Activated CD4-positive, alpha-beta T cell treated with anti-CD3 and anti-CD28 coated beads for 48 hours (primary cell): ENCODE measurements at places on chromosomes 1 and 21.
A peak's percentile ranks its signal among the peaks of the same experiment; 100 is the strongest.

- no peak for DNase-seq
Measured at GRCh38 chr1:194466706-194467105, 1280.3 kb upstream of the B3GALT2 start.

DNA sequence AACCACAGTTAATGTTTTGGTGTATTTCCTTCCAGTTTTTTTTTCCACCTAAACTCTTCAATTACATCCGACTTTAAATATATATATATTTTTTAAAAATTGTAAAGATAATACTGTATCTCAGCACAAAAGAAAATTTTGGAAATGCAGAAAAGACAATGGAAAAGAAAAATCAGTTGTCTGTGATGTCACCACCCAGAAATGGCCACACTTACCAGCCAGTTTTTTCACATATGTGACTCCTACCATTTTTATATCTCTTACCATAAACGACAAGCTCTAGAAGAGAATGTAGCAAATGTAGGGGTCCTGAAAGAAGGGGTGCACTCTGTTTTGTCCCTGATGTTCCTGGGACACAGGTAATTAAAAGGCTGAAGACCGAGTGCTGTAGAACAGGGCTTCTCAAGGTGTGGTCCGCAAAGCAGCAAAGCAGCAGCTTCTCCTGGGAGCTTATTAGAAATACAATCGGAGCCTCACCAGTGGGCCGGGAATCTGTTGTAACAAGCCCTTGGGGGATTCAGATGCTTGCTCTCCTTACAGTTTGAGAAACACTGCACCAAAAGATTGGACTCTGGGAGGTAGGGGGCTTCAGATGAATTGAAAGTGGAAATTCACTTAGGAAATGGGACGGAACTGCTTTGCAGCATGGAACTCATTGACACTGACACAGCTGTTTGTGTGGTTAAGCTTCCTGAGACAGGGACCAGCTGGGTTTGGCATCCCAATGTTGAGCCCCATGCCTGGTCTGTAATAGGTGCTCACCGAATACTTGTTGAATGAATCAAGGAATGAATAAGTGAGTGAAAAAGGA, 44.1 kb downstream of the ALPL start:
- no peak for DNase-seq

DNA sequence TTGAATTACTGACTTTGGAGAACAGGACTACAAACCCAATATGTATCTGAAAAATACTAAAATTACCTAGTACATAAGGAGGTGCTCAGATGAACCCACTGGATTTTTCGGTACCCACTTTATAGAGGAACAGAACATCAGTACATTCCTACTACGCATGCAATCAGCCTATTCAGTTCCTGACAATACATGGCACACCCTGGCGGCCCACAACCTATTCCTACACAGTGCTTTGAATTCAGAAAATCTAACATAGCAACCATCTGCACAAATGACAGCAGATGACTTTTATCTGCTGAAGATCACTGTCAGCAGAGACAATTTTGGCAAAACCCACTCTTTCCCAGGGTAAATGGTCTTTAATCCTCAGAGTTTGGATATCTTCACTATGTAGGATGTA, 257.1 kb upstream of the GREM2 start:
- no peak for DNase-seq

DNA sequence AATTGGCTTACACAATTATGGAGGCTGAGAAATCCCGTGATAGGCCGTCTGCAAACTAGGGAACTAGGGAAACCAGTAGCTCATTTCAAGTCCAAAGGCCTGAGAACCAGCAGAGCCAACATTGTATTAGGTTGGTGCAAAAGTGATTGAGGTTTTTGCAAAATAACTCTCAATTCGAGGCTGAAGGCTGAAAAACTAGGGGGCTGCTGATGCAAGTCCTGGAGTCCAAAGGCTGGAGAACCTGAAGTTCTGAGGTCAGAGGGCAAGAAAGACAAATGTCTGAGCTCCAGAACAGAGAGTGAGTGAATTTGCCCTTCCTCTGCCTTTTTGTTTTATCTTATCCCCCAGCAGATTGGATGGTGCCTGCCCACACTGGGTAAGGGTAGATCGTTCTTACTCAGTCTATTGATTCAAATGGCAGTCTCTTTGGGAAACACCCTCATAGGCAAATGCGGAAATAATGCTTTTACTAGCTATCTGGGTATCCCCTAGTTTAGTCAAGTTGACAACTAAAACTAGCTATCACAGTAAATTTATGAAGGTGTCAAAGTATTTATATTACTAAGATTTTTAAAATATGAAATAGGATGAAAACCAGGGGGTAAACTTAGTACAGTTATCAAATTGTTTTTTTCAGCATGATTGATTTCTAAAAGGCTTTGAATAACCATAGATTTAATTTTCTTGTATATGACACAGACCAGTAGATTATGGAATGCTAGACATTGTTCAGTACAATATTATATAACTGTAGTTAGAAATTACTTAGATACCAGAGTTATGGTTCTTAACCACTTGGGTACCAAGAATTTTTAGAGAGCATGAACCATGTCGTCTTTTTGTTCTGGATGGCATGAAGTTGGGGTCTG, 15.4 kb downstream of the RABGAP1L start:
- peak; percentile 26 for DNase-seq

- DNase-seq: no peak
Measured at GRCh38 chr1:119914071-119914470, 17.8 kb upstream of the ADAM30 start.

GRCh38 chr21:30935889-30936168, 54.4 kb upstream of the KRTAP11-1 start:
- DNase-seq: no peak

DNA sequence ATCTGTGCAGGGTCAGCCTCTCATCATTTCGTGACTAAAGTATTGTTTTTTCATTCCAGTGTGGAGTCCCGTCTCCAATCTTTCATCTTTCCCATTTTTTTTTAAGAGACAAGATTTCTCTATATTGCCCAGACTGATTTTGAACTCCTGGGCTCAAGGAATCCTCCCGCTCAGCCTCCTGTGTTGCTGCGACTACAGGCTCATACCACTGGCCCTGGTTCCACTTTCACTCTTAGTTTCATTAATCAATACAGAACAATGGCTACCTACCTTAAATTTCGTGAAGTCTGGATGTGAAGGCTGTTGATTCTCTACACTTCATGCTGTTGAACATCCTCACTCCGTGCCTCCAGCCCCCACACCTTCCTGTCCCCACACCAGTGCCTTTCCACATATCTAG, 97.7 kb upstream of the GREM2 start:
- no peak for DNase-seq

DNA sequence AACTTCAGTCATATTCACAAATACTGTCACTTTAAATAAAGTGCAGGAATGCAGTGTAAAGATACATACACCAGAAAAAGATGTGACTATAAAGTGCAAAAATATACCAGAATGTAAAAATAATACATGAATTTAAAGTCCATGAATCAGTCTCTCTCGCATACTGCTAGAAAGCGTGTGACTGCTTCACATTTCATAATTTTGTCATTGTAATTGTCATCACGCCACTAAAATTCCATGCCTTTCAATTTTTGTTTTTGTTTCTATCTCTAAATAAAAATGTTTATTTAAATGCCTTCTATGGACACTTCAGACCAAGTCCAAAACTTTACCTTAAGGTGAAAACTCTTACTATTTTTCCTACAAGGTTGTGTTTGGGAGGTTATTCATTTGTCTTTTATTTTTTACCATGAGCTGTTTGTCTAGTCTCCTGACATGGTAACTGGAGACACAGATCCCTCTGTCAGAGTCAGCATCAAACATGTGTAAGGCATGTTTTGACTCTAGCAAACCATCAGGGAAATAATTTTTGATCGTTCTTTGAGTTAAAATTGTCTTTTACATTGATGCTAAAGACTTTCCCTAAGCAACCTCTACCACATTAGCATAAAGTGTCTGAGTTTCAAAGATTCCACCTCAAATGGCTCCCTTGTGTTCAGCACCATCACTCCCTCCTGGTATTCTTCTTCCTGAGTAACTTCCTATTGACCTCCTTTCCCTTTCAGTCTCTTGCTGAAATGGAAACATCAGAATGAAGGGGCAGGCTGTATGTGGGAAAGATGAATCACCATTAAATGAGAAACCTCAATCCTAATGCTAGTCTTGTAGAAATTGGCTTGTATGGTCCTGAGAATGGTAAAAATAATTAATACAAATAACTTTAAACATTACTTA, 14.0 kb upstream of the AIM2 start:
- no peak for DNase-seq

- no peak for DNase-seq
Measured at GRCh38 chr1:83760226-83761021, 238.5 kb downstream of the TTLL7 start.

DNA sequence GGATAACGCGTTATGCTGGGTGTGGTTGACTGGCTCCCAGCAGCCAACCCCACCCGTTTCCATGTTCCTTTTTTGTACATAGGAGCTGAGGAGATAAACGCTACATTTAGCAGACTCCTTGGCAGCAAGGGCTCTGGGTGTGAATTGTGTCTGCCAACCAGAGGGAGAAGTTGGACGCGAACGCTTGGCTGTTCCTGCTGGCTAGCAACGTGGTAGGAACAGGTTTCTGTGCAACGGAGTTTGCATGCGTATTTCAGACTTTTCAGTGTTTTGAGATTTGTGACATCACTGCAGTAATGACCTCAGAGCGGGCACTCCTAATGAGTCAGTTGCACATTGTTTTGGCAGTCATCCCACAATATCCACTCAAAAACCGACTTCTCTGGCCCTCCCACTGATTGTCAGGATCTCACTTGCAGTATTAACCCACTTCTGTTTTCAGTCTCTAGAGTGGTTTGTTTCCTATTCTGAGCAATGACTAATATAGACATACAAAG, 98.7 kb upstream of the RGS1 start:
- peak; percentile 11 for DNase-seq

DNA sequence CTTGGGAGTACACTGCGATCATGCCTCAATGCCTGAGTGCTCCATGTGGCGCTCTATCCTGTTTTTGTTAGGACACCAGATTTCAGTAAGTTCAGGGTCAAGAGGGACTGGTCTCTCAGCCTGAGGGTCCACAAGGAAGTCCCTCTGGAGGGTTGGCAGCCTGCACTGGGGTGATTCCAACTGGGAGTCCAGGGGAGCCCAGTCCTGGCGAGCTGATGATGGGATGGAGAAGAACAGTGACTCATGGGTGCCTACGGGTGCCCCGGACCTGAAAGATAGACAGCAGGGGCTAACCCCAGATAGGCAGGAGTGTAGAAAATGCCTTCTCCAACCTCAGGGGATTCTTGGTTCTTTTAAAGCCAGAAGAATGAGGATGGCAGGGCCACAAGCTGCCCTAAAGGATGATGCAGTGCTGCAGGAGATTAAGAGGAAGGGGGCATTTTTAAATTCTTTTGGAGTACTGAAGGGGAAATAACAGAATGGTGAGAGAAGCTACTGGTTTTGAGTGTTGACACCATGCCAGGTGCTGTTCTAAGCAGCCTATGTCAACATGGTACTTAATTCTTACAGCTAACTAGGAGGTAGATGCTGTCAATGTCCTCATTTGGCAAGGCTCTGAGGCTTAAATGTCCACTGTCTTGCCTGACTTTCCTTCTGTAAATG, 68.4 kb upstream of the TLR5 start:
- DNase-seq: no peak

GRCh38 chr1:61740751-61741700, 1.3 kb upstream of the PATJ start:
- DNase-seq: no peak

DNA sequence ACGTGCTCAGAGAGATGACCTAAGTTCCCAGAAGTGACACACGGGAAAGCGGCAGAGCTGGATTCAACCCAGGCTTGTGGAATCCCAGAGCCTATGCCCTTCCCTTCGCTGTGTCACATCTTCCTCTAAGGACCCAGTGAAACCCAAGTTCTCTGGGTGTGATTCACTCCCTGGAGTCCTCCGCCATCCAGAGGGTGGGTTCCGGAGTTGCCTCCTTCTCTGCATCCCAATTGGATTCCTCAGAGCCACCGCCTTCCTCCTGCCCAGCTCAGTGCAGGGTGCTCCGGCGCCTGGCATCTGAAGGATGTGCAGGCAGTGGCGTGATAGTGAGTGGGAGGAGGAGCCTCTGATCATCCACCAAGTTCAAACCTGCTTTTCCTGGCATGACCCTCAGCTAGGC, 20.7 kb upstream of the RCC2 start:
- DNase-seq: no peak

DNA sequence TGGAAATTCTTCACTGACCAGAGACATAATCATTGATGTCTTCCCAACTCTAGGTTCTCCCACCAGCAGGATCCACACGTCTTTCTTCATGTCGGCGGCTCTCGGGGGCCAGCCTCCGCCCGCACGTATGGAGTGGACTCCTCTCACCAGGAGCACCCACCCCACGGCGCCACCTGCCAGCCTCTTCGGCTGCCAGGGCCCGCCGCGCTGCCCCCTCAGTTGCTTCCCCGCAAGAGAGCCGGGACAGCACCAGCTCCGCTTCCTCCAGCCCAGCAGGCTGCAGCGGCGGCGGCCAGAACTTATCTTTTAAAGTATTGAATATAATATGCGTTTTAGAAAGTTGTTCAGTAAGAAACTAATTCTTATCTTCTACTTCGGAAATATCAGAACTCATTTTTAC, 273.5 kb downstream of the LIPI start:
- no peak for DNase-seq

DNA sequence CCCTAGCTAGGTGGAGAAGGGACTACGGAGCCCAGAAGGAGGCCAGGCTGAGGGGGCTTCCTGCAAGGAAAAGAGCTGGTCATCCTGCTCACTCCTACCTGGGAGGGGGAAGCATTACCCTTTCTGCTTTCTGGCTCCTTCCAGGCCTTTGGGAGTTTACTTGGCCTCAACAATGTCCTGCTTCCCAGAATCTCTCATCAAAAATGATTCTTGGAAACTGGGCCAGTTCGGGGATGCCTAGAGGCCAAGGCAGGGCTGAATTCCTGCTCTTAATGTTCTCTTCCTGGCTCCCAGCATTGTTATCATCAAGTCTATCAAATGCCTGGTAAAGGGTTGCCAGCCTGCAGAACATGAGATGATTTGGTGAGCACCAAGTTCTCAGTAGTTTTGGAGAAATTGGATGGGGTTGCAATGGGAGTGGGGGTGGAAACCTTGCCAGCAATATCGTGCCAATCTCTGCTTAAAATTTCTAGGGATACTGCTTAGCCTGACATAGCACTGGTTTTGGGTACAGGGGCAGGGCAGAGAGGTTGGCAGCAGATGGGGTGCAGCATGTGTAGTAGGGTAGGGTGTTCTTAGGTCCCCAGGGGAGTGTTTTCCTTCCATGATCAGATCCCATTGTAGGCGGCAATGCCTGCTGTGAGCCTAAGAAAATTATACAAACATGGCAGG, 7.7 kb upstream of the PAFAH2 start:
- no peak for DNase-seq

DNA sequence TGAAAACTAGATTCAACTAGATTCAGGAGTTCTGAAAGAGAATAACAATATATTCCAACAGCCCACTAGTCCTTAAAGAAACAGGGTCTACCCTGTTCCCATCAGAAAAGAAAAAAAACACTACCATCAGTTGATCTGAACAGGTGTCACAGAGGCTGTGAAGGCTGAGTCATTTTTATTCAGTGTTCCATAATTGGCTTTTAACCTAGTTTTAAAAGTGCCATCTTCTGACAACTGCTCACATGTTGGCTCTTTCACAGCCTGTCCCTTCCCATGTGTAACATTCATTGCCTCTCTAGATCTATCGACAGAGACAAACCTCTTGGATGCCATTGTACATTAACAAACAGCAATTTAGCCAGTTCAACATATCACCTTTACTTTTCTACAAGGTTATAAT, 243.7 kb downstream of the TBX15 start:
- no peak for DNase-seq
